ENCODE measurements at places on chromosomes 2 and 18.

- H3K36me3 ChIP-seq, result no peaks in the 10 kb centered on the region
- H3K4me3 ChIP-seq, result no peak overlapping the region
- no peak overlapping the region for H3K27ac ChIP-seq
- H3K27me3 ChIP-seq, result no peaks in the 10 kb centered on the region
These were observed 550.3 kb upstream of the LRRTM1 start for GRCh38 chr2:80854831-80855230.

- H3K36me3 ChIP-seq, result no peaks in the 10 kb centered on the region
- no peaks in the 10 kb centered on the region for H3K4me1 ChIP-seq
- peak; percentile 9 for DNase-seq
- H3K27me3 ChIP-seq, result no peaks in the 10 kb centered on the region
- H3K27ac ChIP-seq, result no peak overlapping the region
- H3K4me3 ChIP-seq, result no peak overlapping the region
These were observed 287.3 kb upstream of the HS6ST1 start for GRCh38 chr2:128605931-128606330.

- no peak for DNase-seq
- H3K4me1 ChIP-seq, result peaks cover 2% of the 10 kb centered on the region
- no peak overlapping the region for H3K27ac ChIP-seq
- no peak overlapping the region for H3K4me3 ChIP-seq
These were observed 40.0 kb upstream of the BIN1 start for GRCh38 chr2:127146820-127147502.

- no peak overlapping the region for H3K4me3 ChIP-seq
- H3K27me3 ChIP-seq, result no peaks in the 10 kb centered on the region
- H3K36me3 ChIP-seq, result no peaks in the 10 kb centered on the region
These were observed 150.6 kb upstream of the TCF4 start for GRCh38 chr18:55738483-55739114.

- H3K27me3 ChIP-seq, result peaks cover 2% of the 10 kb centered on the region
- no peak overlapping the region for H3K27ac ChIP-seq
- no peak overlapping the region for H3K4me3 ChIP-seq
- no peaks in the 10 kb centered on the region for H3K36me3 ChIP-seq
- H3K4me1 ChIP-seq, result no peaks in the 10 kb centered on the region
These were observed 53.3 kb downstream of the LAMA1 start for GRCh38 chr18:7064346-7064745.

- H3K27ac ChIP-seq, result no peak overlapping the region
- DNase-seq, result no peak
- H3K27me3 ChIP-seq, result no peaks in the 10 kb centered on the region
- peaks cover 19% of the 10 kb centered on the region for H3K36me3 ChIP-seq
- no peak overlapping the region for H3K4me3 ChIP-seq
- H3K4me1 ChIP-seq, result no peaks in the 10 kb centered on the region
These were observed 215.1 kb upstream of the CYP26B1 start for GRCh38 chr2:72362733-72363132.

DNA sequence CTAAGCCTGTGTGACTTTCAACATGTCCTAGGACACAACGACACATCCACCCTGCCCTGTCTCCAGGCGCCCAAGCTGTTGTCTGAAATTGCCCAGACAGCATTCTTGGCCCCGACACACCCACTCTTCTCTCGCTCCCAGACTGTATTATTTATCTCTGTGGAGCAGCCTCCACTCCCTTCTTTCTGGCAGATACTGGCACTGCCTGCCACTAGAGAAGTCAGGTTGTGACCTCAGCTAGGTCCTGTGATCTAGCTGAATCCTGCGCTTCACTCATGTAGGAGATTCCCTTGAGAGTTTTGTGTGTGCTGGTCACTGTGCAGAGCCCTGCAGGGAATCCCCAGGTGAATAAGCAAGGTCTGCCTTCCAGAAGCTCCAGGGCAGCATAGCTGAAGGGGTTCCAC, 77.1 kb upstream of the TNP1 start:
- H3K36me3 ChIP-seq, result no peaks in the 10 kb centered on the region
- peaks cover 11% of the 10 kb centered on the region for H3K27me3 ChIP-seq
- DNase-seq, result no peak
- H3K27ac ChIP-seq, result no peak overlapping the region
- H3K4me1 ChIP-seq, result no peaks in the 10 kb centered on the region

- DNase-seq, result no peak
- peaks cover 18% of the 10 kb centered on the region for H3K4me1 ChIP-seq
- H3K27me3 ChIP-seq, result no peaks in the 10 kb centered on the region
- no peak overlapping the region for H3K4me3 ChIP-seq
These were observed 11.9 kb downstream of the NPAS2 start for GRCh38 chr2:100831831-100832230.

- peak; percentile 85 for DNase-seq
- H3K27ac ChIP-seq, result peak within 1 kb of the TSS; percentile 85
- peaks cover 3% of the 10 kb centered on the region for H3K27me3 ChIP-seq
- no peaks in the 10 kb centered on the region for H3K36me3 ChIP-seq
- H3K4me3 ChIP-seq, result peak within 1 kb of the TSS; percentile 80
- H3K4me1 ChIP-seq, result peaks cover 31% of the 10 kb centered on the region
These were observed at the start of gene DTNB for GRCh38 chr2:25673300-25674076. TSS of gene DTNB (minus strand) at chr2:25673577. CDS start at chr2:25652660, 20,917 bp downstream.

DNA sequence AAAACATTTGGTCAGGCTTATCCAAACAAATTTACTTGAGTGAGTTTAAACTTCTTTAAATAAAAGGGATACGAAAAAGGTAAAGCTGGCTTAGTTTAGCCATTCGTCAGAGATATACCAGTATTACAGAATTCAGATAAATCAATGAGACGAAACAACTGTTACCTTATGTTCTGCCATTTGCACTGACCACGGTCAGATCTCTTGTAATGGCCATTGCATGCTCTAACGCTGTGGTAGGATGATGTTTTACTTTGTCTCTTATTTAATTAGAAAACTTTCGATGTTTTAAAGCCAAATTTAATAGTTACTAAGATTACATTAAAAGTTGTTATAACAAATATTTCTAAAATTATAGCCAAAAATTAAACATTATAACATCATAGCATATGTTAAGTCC, 1.5 kb downstream of the C18orf54 start:
- peaks cover 14% of the 10 kb centered on the region for H3K4me1 ChIP-seq
- peak overlapping the region; percentile 100 for H3K4me3 ChIP-seq
- no peak overlapping the region for H3K27ac ChIP-seq
- DNase-seq, result no peak

- H3K36me3 ChIP-seq, result peaks cover 91% of the 10 kb centered on the region
- no peaks in the 10 kb centered on the region for H3K27me3 ChIP-seq
- H3K4me3 ChIP-seq, result no peak overlapping the region
- DNase-seq, result no peak
These were observed 15.2 kb downstream of the E2F6 start for GRCh38 chr2:11450791-11451190.

GRCh38 chr2:235900631-235901030, 267.6 kb downstream of the GBX2 start:
- H3K4me1 ChIP-seq, result no peaks in the 10 kb centered on the region
- no peaks in the 10 kb centered on the region for H3K36me3 ChIP-seq
- H3K4me3 ChIP-seq, result no peak overlapping the region
- DNase-seq, result no peak

DNA sequence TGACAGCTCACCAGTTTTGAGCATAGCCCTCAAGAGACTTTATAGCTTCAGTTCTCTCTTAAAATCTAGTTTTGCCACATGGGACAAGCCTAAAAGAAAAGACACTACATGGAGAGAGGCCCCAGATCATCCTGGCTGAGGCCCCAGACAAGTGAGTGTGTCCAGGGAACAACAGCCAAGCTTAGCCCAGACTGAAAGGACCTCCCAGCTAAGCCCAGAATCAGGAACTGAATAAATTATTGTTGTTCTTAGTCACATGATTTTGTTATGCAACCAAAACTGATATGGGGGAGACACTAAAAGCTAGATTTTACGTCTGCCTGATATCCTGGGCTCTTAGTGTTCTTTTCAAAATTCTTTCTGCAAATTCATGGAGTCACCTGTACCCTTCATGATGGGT, 29.3 kb upstream of the LBH start:
- peaks cover 2% of the 10 kb centered on the region for H3K4me1 ChIP-seq
- H3K4me3 ChIP-seq, result no peak overlapping the region
- H3K36me3 ChIP-seq, result no peaks in the 10 kb centered on the region

DNA sequence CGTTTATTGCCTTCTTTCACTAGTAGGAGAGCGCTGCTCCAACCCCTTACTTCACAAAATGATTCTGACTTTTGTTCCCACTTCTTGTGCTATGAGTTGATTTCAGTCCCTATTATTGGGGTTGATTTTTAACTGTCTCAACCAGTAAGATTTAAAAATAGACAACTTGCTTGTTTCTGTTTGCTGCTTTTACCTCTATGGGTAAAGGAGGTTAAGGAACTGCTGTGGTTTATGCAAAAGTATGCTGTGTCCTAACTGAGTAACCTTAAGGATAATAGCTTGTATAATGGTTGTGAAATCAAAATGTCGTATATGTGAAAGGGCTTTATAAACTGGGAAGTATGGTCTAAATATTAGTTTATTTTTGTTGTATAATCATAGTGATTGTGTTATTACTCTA, 22.6 kb downstream of the ALMS1 start:
- no peaks in the 10 kb centered on the region for H3K27me3 ChIP-seq
- no peak overlapping the region for H3K27ac ChIP-seq

DNA sequence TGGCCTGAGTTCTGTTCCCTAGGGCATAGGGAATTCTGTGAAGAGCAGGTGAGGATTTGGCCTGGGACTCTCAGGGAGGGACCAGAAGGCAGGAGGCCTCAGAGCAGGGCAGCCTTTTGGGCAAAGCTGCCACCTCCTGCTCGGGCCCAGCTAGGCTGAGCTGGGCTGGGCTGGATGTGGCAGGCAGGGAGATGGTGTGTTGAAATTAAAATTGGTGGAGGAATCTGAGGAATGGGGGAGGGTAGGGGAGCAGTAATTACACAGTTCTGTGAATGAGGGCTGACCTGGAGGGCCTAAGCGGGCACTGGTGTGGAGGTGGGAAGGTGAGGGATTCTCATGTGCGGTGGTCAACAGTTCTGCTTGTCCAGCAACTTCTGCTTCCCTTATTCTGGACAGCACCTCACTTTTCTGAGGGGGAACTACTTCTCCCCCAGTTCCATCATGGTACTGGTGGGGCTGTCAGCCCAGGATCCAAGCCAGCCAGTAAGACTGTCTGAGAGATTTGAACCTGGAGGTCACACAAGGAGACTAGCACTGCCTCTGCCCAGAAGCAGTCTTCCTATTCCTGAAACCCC, 22.0 kb upstream of the ASPRV1 start:
- H3K4me3 ChIP-seq, result no peak overlapping the region
- H3K27me3 ChIP-seq, result no peaks in the 10 kb centered on the region
- DNase-seq, result no peak
- no peaks in the 10 kb centered on the region for H3K36me3 ChIP-seq
- no peak overlapping the region for H3K27ac ChIP-seq
- peaks cover 7% of the 10 kb centered on the region for H3K4me1 ChIP-seq

DNA sequence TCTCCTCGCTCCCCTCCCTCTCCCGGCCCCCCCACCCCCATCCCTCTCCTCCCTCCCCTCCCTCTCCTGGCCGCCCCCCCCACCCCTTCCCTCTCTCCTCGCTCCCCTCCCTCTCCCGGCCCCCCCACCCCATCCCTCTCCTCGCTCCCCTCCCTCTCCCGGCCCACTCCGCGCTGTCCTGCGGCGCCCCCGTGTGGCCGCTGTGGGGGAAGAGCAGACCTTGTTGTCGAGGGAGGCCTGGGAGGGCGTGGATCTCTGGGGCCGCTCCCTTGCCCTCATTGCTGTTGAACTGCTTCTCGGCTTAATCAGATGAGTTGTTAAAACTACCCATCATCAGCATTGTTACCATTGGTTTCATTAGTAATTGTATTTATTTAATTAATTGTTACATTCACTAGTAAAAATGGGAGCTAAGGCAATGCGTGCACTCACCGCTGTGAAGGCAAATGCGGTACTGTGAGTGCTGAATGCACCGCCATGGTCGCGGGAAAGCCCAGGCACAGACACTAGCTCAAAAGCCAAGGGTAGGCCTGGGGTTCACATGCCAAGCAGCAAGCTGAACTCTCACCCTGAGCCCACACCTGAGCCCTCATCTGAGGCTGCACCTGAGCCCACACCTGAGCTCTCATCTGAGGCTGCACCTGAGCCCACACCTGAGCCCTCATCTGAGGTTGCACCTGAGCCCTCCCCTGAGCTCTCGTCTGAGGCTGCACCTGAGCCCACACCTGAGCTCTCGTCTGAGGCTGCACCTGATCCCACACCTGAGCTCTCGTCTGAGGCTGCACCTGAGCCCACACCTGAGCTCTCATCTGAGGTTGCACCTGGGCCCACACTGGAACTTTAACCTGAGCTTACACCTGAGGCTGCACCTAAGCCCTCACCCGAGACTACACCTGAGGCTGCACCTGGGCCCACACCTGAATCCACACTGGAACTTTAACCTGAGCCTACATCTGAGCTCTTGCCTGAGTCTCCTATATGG, 8.8 kb downstream of the RTP5 start:
- H3K4me1 ChIP-seq, result peaks cover 24% of the 10 kb centered on the region
- no peak overlapping the region for H3K27ac ChIP-seq
- no peak overlapping the region for H3K4me3 ChIP-seq
- peak; percentile 86 for DNase-seq
- H3K27me3 ChIP-seq, result no peaks in the 10 kb centered on the region

DNA sequence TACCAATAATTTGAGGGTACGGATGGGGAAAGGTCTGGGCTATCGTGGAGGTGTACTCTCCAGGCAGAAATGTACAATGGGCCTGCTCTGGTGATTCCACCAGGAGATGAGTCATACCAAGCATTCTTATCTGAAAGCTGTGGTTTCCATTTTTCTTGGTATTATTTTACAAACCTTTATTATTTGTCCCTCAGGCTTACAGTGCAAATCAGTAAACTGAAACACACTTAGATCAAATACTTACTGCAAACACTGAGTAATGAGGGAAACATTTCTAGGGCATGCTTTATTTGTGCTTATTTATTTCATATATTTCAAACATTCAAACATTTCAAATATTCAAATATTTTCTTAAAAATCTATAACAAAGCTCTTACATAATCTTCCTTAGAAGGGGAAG, 319.8 kb downstream of the RND3 start:
- H3K36me3 ChIP-seq, result no peaks in the 10 kb centered on the region
- H3K27me3 ChIP-seq, result no peaks in the 10 kb centered on the region
- H3K4me1 ChIP-seq, result no peaks in the 10 kb centered on the region

- DNase-seq, result no peak
- H3K27ac ChIP-seq, result peak overlapping the region; percentile 94
- peak overlapping the region; percentile 57 for H3K4me3 ChIP-seq
- peaks cover 11% of the 10 kb centered on the region for H3K36me3 ChIP-seq
- peaks cover 78% of the 10 kb centered on the region for H3K4me1 ChIP-seq
These were observed 143.4 kb downstream of the UBE2E3 start for GRCh38 chr2:181123798-181124231.

DNA sequence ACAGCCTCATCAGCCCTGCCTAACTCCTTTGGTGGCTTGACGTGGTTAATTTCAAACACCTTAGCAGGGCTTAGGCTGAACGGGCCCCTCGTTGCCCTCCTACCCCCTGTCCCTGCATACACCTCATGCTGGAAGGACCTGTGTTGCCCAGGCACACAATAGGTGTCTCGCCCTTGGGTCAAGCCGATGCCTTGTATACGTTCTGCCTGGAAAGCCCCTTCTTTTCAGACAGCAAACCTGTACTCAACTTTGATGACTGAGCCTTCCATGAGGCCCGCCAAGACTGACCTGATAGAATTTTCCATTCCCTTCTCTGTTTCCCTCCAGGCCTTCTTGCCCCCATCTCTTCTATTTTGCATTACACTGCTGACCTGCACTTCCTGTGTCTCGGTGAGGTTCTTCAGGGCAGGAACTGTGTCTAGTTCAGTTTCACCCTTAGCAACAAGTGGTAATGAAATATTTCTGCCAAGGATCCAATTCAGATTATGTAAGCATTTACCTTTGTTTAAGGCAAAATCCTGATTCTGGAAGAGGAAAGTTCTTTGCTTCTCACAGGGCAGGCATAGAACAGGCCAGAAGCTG, 7.9 kb downstream of the GREB1 start:
- H3K27me3 ChIP-seq, result peaks cover 43% of the 10 kb centered on the region
- H3K4me3 ChIP-seq, result no peak overlapping the region
- H3K4me1 ChIP-seq, result no peaks in the 10 kb centered on the region
- H3K36me3 ChIP-seq, result no peaks in the 10 kb centered on the region

- DNase-seq, result no peak
- H3K4me1 ChIP-seq, result peaks cover 20% of the 10 kb centered on the region
- no peak overlapping the region for H3K4me3 ChIP-seq
- H3K27me3 ChIP-seq, result no peaks in the 10 kb centered on the region
These were observed 53.8 kb downstream of the COX7A2L start for GRCh38 chr2:42307180-42307579.
